ENCODE measurements at places on chromosomes 6 and 20. TPM values are rescaled to one million over a fixed set of nuclear protein-coding genes. Genes with fewer than 3 reads are reported as not detected.

DNA sequence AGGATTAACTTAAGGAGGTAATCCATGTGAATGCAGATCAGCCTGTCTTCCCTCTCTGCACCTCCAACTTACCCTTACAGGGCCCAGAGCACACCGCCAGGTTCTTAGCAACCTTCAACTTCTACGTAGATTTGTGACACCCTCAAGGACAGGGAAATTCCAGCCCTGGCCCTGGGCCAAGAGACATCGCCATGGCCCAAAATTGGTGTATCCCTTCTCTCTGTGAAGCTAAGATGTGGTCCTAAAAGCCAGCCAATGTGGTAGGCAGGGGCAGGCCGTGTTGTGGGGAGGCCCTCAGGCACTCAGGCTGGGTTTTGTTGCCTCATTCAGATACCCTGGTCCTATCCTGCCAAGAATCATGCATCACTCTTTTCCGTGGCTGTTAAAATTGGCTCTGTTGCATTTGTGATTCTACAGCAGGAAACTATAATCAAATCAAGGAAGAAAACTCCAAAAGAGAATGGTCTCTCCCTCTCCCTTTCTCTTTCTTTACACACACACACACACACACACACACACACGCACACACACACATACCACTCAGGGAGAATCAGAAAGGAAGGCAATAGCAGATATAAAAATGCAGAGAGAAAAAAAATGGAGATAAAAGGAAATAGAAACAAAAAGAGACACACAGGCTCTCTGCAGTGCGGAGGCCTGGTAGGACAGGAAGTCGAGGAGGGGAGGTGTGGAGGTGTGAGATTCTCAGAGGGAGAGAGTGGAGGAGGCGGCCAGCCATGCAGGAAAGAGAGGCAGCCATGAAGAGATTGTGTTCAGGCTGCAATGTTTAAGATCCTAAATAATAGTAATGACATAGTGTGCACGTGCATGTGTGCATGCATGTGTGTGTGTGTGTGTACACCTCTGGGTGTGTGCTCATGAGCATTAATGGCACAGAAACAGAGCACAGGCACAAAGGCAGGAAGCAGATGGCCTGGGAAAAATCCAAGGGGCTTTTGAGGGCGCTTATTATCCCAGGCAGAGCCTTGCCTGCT is 201.8 kb upstream of the LRFN2 start:
- DNase-seq: peak; percentile 17
- no peak overlapping the region for H3K4me3 ChIP-seq
- H3K27me3 ChIP-seq: no peaks in the 10 kb centered on the region

- no peaks in the 10 kb centered on the region for H3K36me3 ChIP-seq
- H3K27me3 ChIP-seq: no peaks in the 10 kb centered on the region
- H3K4me1 ChIP-seq: no peaks in the 10 kb centered on the region
- H3K27ac ChIP-seq: no peak overlapping the region
- H3K4me3 ChIP-seq: no peak overlapping the region
These were observed 657.7 kb upstream of the CITED2 start for GRCh38 chr6:140032189-140032588.

DNA sequence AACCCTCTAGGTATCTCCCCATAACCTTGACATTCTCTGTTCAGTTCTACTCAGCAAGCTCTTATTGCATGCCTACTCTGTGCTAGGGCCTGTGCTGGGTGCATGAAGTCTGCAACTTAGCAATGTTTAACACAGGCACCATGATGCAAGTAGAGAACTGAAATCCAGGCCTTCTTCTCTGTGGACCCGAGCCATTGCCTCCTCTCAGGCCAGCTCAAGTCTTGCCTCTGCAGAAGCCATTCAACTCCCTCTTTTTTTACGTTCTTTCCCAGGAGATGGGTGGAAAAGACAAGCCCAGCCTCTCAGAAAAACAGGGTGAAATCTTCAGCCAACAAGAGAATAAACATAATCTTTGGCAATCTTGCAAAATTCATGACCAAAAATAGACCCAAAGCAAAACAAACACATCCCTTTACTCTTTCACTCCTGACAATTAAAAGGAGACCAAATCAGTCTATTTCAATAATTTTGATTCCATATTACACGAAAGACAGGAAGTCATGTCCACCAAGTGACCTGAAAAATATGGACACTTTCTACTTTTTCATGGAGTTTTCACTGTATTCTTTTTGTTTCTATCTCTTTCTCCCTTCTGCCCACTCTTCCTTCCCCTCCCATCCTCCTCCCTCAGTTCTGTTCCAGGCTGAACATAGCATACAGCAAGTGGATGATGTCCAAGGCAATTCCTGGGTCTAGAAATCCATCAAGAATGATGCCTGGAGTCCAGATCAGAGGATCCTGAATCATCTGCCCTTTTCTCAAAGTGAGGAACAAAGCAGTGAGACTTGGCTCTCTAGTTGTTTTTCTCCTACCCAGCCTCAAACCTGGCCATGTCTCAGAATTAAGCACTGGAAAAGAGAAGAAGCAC is 45.4 kb upstream of the MOCS1 start:
- no peaks in the 10 kb centered on the region for H3K27me3 ChIP-seq
- H3K36me3 ChIP-seq: no peaks in the 10 kb centered on the region
- peaks cover 5% of the 10 kb centered on the region for H3K4me1 ChIP-seq

DNA sequence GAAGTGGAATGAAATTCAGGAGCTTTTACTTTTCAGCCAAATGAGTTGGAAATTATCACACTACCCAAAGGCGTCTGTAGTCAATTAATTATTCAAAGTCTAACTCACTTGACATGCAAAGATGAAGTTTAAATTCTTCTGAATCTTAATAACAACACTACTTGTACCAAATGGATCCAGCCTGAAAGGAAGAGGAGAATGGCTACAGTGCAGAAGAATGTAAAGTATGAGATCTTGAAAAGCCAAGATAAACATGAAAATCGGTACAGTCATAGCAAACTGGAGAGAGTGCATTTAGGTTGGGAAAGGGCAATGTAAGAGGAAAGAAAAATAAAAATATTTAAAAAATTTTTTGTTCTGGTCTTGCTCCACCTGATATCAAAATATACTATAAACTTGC is 195.5 kb downstream of the SIM1 start:
- no peak overlapping the region for H3K27ac ChIP-seq
- no peaks in the 10 kb centered on the region for H3K27me3 ChIP-seq
- H3K4me3 ChIP-seq: no peak overlapping the region
- DNase-seq: no peak

DNA sequence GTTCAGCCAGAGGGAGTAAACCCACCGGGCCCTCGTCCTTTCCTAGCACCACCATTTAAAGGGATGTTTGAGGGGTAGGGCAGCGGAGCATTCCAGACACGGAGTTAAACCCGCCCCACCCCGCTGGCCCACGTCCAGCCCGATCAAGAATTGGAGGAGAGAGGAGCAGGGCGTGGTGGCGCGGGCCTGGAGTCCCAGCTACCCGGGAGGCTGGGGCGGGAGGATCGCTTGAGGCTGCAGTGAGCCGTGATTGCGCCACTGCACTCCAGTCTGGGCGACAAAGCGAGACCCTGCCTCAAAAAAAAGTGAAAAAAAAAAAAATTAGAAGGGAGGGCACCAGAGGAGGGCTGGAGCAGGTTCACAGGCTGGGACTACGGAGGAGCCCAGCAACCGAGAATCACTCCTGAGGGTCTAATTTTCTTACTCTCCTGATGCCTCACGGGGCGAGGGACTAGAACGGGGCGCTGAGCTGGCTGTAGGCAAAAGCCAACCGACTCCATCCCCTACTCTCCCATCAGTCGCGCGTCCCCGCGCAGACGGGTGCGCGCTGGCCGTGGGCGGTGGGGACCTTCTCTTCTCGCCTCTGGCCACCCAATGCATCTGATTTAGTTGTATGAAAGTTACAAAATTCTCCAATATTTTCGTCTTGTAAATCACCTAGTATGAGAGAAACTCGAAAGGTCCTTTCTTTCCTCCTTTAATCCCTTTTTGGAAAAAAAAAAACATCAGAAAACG is 6.1 kb upstream of the HSPA1B start:
- H3K27me3 ChIP-seq: no peaks in the 10 kb centered on the region
- H3K4me1 ChIP-seq: peaks cover 27% of the 10 kb centered on the region
- H3K4me3 ChIP-seq: peak overlapping the region; percentile 50
- H3K36me3 ChIP-seq: no peaks in the 10 kb centered on the region
- DNase-seq: peak; percentile 79

GRCh38 chr6:80133020-80133419 is 26.5 kb downstream of the BCKDHB start:
- no peak overlapping the region for H3K4me3 ChIP-seq
- peak; percentile 90 for DNase-seq
- H3K4me1 ChIP-seq: no peaks in the 10 kb centered on the region
- no peaks in the 10 kb centered on the region for H3K27me3 ChIP-seq
- no peak overlapping the region for H3K27ac ChIP-seq
- H3K36me3 ChIP-seq: no peaks in the 10 kb centered on the region

DNA sequence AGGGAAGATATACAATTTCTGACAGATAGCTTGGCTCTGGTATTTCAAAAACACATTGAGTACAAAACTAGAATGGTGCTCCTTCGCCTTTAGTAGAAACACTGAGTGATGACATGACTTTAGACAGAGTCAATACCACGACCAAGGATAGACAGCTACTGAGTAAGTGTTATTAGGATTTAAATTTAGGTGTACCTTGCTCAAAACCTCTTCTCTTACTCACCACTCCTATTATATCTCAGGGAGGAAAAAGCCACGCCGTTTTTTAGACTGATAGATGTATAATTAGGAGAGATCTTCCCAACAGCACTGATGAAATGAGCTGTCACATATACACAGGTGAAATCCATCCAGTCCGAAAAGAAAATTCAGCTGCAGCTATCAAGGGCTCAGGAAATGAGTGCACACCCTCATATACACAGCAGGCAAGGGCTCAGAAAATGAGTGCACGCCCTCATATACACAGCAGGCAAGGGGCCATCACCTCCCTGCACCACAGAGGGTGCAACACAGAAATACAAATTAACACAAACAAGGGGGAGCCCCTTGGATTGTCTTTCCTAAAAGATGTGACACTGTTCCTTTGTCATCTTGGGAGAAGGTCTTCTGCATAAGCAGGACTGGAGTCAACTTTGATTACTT is 53.7 kb downstream of the LYRM4 start:
- no peak overlapping the region for H3K4me3 ChIP-seq
- no peak overlapping the region for H3K27ac ChIP-seq
- H3K4me1 ChIP-seq: peaks cover 13% of the 10 kb centered on the region
- DNase-seq: no peak
- H3K27me3 ChIP-seq: no peaks in the 10 kb centered on the region

- no peak for DNase-seq
- no peak overlapping the region for H3K27ac ChIP-seq
- H3K36me3 ChIP-seq: no peaks in the 10 kb centered on the region
- no peaks in the 10 kb centered on the region for H3K4me1 ChIP-seq
- H3K27me3 ChIP-seq: no peaks in the 10 kb centered on the region
These were observed 562.5 kb upstream of the MAP3K7 start for GRCh38 chr6:91149246-91149955.

DNA sequence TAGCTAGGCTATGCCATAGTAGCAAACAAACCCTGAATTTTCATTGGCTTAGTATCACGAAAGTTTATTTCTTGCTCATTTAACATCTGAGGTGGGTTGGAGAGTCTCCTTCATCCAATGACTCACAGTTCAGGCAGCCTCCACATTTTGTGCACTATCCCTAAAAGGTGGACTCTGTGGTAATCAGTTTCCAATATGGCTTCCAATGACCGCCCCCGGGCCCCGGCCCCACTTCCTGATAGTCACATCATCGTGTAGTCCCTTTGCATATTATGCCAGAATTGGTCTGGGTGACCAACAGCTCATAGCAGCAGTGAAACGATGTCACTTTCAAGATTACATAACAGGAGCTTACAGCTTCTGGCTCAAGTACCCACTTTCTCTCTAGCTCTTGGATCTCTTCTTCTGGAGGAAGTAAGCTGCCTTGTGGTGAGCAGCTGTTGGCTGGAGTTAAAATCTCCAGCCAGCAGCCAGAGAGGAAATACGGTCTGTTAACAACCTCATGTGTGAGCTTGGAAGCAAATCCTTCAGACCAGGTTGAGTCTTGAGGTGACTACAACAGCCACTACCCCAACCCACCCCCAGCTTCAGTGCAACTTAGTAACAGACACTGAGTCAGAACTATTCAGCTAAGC is 7.8 kb downstream of the HCRTR2 start:
- H3K4me1 ChIP-seq: no peaks in the 10 kb centered on the region
- no peak overlapping the region for H3K27ac ChIP-seq
- H3K27me3 ChIP-seq: no peaks in the 10 kb centered on the region
- no peak for DNase-seq

- peak within 1 kb of the TSS; percentile 64 for H3K27ac ChIP-seq
- H3K27me3 ChIP-seq: no peaks in the 10 kb centered on the region
- H3K36me3 ChIP-seq: peaks cover 23% of the 10 kb centered on the region
- H3K4me1 ChIP-seq: peaks cover 42% of the 10 kb centered on the region
- H3K4me3 ChIP-seq: peak within 1 kb of the TSS; percentile 48
These were observed at the start of gene CST3 for GRCh38 chr20:23637282-23638221. Gene CST3 (minus strand): TSS chr20:23637955. CDS start chr20:23637862, 93 bp downstream.

GRCh38 chr6:105161421-105161820 is 18.4 kb downstream of the POPDC3 start:
- no peak overlapping the region for H3K27ac ChIP-seq
- peaks cover 8% of the 10 kb centered on the region for H3K27me3 ChIP-seq
- H3K4me3 ChIP-seq: no peak overlapping the region
- no peaks in the 10 kb centered on the region for H3K4me1 ChIP-seq
- no peaks in the 10 kb centered on the region for H3K36me3 ChIP-seq

- no peak overlapping the region for H3K27ac ChIP-seq
- peaks cover 7% of the 10 kb centered on the region for H3K4me1 ChIP-seq
- DNase-seq: no peak
- H3K36me3 ChIP-seq: no peaks in the 10 kb centered on the region
These were observed 37.8 kb downstream of the ZHX3 start for GRCh38 chr20:41279546-41280225.

GRCh38 chr20:40663991-40664880 is 24.8 kb downstream of the MAFB start:
- no peaks in the 10 kb centered on the region for H3K27me3 ChIP-seq
- no peaks in the 10 kb centered on the region for H3K4me1 ChIP-seq
- H3K36me3 ChIP-seq: no peaks in the 10 kb centered on the region
- H3K27ac ChIP-seq: no peak overlapping the region
- no peak for DNase-seq
- H3K4me3 ChIP-seq: no peak overlapping the region

GRCh38 chr6:134424165-134424797 is 106.4 kb upstream of the SGK1 start:
- H3K4me3 ChIP-seq: no peak overlapping the region
- DNase-seq: no peak
- H3K27ac ChIP-seq: no peak overlapping the region
- no peaks in the 10 kb centered on the region for H3K4me1 ChIP-seq
- H3K27me3 ChIP-seq: no peaks in the 10 kb centered on the region
- H3K36me3 ChIP-seq: no peaks in the 10 kb centered on the region

DNA sequence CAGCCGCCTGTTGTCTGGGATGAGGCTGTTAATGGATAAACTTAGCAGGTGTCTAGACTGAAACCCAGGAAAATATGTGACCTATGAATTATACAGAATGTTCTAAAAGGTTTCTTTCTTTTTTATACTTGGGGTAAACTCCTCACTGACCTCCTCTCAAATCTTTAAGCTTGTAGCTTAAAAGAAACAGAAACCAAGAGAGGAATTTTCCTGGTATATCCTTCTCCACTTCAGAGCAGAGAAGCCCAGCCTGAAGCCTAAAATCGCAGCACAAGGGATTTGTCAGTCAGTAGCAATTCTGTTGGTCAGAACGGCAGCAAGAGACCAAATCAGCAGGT is 99.4 kb upstream of the RIPOR2 start:
- H3K27ac ChIP-seq: no peak overlapping the region
- H3K27me3 ChIP-seq: no peaks in the 10 kb centered on the region
- H3K4me3 ChIP-seq: no peak overlapping the region
- no peaks in the 10 kb centered on the region for H3K36me3 ChIP-seq

The PRRT1 gene
- polyA plus RNA-seq: 1.6 TPM

The ACAT2 gene
- polyA plus RNA-seq: 17.4 TPM

The SLC35D3 gene
- polyA plus RNA-seq: 0.17 TPM

The SALL4 gene
- 1.3 TPM for polyA plus RNA-seq

The SLC24A3 gene
- 1.0 TPM for polyA plus RNA-seq

The FILIP1 gene
- 1.9 TPM for polyA plus RNA-seq

The OPN5 gene
- polyA plus RNA-seq: not detected
